WERI-Rb-1 (cell line): ENCODE measurements at places on chromosomes 16 and 17.

GRCh38 chr17:17539591-17539990 is 43.4 kb upstream of the RASD1 start:
- no peak for DNase-seq

GRCh38 chr17:57723427-57724025 is 21.6 kb downstream of the CCDC182 start:
- DNase-seq, result no peak

- DNase-seq, result no peak
Observed at GRCh38 chr16:79707876-79708275, 107.3 kb upstream of the MAF start.

- DNase-seq, result no peak
Observed at GRCh38 chr16:5704271-5704670, 606.7 kb upstream of the EEF2KMT start.

- no peak for DNase-seq
Observed at GRCh38 chr17:80219013-80219762, 945 bp downstream of the SGSH start.

GRCh38 chr17:67032985-67033384 is 11.4 kb upstream of the CACNG1 start:
- DNase-seq, result no peak

DNA sequence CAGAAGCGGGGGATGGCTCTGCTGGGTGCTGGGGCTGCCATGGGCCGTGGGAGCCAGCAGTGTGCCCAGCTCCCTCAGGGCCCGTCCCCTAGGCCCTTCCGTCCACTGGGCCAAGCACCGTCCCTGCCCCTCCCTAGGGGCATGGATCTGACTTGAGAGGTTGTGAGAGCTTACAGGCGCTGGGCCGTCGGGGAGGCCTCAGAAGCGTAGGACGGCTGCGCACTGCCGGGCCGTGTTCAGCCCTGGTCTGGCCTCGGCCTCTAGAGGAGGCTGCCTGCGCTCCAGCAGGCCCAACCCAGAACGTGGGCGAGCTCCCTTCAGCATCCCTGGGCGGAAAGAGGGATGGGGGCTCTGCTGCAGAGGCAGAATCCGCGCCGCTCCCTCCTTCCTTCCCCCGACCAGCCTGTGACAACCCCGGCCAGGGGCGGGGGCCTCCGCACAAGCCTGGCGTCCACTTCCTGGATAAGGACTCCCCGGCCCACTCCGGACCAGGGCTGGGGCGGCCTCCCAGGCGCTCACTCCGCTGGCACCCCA is 685 bp upstream of the MPG start:
- DNase-seq, result peak; percentile 59
